ENCODE measurements at places on chromosomes 2 and 18.

DNA sequence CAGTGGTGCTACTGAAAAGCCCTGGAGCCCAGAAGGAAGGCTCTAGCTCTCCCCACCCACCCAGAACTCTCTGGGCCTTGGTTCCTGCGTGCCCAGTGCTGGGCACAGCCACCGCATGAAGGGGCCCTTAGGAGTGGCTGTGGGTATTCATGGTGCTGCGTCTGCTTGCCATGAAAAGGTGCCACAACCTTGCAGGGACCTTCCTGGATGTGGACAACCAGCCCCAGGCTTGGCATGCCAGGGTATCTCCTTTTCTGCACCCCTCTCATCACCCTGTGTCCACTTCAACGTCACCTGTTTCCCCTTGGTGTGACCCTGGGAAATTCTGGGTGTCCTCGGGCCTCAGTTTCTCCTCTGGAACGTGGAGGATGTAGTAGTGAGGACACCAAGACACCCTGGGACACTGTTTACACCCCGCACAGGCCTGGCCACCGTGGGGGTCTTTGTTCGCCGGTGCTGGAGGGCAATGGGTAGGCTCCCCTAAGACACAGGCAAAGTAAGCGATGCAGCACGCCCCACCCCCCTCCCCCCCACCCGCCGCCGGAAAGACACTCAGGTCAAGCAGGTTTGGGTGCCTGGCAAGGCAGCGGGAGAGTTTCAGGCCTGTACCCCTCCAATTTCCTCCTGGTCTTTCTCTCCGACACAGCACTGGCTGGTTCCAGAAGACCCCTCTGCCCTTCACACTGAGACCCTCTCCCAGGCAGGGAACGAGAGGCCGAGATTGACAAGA is 34.8 kb upstream of the TAF1B start:
- no peak for DNase-seq

- no peak for DNase-seq
These were observed 8.5 kb downstream of the FAM161A start for GRCh38 chr2:61845320-61845719.

- DNase-seq, result no peak
These were observed 320.3 kb upstream of the VRK2 start for GRCh38 chr2:57726294-57726693.

DNA sequence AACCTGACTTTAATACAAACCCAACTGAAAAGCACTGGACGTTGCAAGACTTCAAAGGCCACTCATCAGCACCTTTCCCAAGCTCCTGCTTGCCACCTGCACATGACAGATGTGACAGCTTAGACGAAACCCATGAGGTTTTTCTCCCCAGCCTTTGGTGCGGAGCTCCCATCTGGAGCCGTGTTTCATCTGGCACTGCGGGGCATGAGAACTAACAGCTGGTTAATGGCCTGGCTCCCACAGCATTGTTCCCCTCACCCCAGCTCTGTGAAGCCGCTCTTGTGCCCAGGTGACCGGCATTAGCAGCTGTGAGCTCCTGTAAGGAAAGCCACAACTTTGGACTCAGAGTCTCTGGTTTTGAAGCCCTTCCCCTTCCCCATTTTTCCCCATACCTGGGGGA is 50.9 kb downstream of the GALR1 start:
- DNase-seq, result no peak

GRCh38 chr18:23888881-23889280 is 125.7 kb upstream of the TTC39C start:
- DNase-seq, result no peak

GRCh38 chr2:242065426-242065825 is 195.9 kb downstream of the RTP5 start:
- no peak for DNase-seq

DNA sequence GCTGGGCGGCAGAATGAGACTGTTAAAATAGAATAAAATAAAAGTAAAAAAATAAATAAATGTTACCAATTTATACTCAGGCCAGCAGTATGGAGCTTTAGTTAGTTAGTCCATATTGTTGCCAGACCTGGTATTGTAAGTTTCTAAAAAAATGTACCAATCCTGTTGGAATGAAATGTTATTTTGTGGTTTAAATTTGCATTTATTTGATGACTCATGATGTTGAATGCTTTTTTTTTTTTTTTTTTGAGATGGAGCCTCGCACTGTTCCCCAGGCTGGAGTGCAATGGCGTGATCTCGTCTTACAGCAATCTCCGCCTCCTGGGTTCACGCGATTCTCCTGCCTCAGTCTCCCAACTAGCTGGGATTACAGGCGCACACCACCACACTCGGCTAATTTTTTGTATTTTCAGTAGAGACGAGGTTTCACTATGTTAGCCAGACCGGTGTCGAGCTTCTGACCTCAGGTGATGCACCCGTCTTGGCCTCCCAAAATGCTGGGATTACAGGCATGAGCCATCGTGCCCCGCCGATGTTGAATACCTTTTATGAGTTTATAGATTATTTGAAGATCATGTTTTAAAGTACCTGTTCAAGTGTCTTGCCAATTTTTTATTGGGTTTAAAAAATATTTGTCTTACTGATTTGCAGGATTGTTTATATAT is 5.7 kb upstream of the PTPRN start:
- DNase-seq, result no peak

- no peak for DNase-seq
These were observed 36.3 kb downstream of the VWA3B start for GRCh38 chr2:98123286-98123685.

GRCh38 chr2:239229545-239230279 is 171.1 kb downstream of the HDAC4 start:
- DNase-seq, result no peak

GRCh38 chr2:12442476-12442847 is 274.3 kb upstream of the TRIB2 start:
- no peak for DNase-seq

- DNase-seq, result no peak
These were observed 1.5 kb downstream of the ASNSD1 start for GRCh38 chr2:189662669-189663226.

GRCh38 chr18:58288921-58289797 is 245.1 kb downstream of the NEDD4L start:
- no peak for DNase-seq

DNA sequence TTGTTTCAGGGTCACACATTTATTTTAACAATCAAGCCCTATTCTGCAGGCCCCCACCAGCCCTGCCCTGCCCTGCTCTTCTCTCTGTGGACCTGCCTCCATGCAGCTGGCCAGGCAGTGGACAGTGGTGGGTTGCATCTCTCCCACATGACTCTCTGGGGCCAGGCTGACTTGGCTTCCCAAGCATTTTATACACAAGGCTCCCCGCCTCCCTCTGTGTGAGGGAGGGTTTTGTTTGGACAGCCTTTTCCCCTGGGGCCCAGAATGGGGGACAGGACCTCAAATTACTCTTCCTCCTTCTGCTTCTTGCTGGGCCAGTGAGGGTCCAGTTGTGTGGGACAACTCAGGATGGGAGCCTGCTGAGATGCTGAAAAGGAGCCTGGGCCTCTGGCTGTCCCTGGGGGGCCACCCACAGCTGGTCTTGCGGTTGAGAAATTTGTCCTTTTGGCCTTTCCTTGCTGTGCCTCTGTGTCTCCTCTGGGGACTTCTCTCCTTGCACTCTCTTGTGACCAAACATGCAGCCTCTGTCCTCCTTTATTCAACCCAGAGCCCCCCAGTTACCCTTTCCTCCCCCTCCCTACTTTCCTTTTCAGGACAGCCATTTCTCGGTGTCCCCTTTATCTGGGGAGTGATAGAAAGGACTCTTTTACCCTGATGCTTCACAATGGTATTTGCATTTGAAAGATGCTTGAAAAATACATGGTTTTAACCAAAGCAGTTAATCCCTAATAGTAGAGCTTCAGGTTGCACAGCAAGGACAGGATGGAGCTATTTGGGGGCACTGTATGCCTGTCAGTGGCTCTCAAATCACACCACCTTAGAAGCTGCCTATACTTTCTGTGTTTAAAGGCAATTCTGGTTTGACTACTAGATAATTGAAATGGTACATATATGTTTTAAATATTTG is 151.1 kb downstream of the FHOD3 start:
- DNase-seq, result no peak

DNA sequence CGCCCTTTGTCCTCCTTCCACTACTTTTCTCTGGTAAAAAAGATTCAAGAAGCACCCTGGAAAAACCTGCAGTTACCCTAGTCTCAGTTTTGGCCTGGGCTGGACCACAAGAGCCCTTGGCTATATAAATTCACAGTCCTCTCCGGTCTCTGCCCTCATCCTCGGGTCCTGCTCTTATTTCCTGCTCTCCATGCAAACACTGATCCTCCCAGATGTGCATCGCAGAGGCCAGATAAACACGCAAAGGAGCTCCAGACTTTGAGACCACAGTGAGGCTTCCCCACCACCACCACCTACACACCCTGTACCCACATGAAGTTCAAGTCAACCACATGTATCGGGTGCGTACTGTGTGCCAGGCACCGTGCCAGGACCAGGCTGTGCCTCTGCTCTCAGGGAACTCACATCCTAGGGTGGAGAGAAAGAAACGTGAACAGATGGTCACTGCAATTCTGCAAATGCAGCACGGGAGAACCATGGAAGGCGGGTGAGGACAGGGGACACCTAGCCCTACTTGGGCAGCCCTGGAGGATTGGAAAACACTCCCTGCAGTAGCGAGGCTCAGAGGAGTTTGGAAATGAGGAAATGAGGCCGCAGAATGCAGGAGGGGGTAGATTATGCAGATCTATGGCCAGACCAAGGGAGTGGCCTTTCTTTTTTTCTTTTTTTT is 7.4 kb downstream of the CTDSP1 start:
- DNase-seq, result peak; percentile 58

- no peak for DNase-seq
These were observed 37.7 kb downstream of the ST8SIA3 start for GRCh38 chr18:57390044-57390443.

- DNase-seq, result no peak
These were observed 120.9 kb downstream of the MMADHC start for GRCh38 chr2:149466635-149467034.

DNA sequence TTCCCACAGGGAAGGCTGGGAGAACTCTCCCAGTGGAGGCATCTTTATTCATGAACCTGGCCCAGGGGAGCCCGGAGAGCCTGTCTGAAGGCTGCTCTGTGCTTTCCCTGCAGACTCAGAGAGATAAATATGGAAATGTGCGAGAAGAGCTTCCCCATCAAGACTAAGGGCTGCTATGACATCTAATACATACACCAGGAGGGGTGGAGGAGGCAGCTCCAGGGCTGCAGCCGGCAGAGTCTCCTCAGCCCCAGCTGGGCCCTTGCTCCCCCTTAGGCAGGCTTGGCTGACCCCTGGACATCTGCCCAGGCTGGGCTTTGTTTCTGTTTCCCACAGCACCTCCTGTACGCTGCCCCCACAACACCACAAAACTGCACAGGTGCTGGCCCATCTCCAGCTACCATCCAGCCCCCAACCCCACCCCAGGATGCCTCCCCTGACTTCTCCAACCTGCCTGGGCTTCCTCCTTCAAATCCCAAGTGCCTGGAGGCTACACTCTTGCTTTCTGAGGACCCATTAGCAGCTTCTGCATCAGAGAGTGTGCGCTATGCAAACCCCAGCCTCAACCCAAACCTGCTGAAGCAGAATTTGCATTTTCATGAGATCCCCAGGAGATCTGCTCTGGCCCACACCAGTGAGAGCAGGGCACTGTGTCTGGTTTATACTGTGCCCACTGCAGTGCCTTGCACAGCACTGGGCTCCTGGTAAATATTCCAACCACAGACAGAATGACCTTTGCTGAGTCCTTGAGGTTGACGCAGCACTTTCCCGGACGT is 96.8 kb downstream of the VSNL1 start:
- no peak for DNase-seq

- DNase-seq, result no peak
These were observed 3.2 kb upstream of the UGT1A6 start for GRCh38 chr2:233689501-233689900.

- DNase-seq, result no peak
These were observed 54.5 kb downstream of the DOCK10 start for GRCh38 chr2:224987733-224988132.

- DNase-seq, result no peak
These were observed 59.5 kb upstream of the SP3 start for GRCh38 chr2:174024524-174025270.

- peak; percentile 56 for DNase-seq
These were observed 166.8 kb upstream of the ID2 start for GRCh38 chr2:8514796-8515758.

DNA sequence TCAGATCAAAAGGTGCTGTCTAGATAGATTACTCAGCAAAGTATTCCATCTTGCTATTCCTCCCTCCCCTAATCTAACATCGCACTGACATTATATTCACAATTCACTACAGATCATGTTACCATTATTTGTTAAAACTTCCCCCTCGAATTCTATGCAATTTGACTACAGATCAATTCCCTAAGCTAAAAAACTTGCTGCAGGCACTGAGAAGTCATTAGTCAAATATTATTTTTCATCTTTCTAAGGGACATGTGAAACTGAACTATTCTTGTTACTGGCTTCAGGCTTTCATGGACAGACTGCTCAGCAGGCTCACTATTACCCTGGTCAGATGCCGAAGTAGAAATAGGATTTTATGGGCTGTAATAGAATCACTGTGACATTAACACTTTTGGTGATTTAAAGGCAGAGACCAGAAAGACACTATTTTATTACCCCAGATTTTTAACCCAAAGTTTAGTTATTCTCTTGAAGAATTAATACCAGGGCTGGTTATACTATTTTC is 15.1 kb downstream of the MYL1 start:
- no peak for DNase-seq

- no peak for DNase-seq
These were observed 70.6 kb downstream of the DAW1 start for GRCh38 chr2:227942021-227942420.

Data from stimulated activated CD4-positive, alpha-beta T cell treated with anti-CD3 and anti-CD28 coated beads, Interleukin-4, amount 100 ng/mL, for 48 hours (primary cell).